ENCODE measurements at places on chromosomes 5 and 9. TPM values are rescaled to one million over a fixed set of nuclear protein-coding genes. Genes with fewer than 3 reads are reported as not detected.

DNA sequence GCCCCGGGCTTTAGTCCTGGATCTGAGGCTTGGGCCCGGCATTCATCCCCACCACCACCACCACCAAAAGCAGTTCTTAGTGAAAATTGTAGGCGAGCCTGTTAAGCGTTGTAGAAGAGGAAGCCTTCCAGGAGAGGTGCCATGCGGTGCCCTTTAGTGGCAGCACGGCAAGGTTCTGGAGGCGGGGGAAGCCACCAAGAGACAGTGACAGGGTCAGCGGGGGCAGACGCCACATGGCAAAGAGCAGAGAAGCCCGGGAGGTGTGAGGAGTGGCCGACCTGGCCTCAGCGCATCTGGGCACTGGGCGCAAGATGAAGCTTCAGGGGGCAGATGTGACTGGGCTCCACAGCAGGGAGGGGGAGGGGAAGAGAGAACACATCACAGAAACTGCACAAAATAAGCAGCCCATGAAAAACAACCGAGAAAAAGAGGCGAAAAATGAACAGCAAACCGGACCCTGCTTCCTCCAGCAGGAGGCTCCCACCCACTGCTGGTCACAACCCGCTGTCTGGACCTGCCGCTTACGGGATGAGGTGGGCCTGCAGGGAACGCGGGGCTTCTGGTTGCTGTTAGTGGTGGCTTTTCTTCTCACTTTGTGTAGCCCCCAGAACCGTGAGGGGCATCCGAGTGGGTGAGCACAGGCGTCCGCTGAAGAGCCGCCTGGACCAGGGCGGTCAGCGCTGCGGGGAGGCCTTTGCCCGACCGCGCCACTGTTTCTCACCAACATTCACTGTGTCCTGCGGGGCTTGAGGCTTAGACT is 4.3 kb downstream of the LRRC14B start:
- no peaks in the 10 kb centered on the region for H3K36me3 ChIP-seq
- no peak for DNase-seq
- H3K27ac ChIP-seq: no peak overlapping the region
- H3K4me1 ChIP-seq: no peaks in the 10 kb centered on the region
- H3K27me3 ChIP-seq: no peaks in the 10 kb centered on the region
- H3K4me3 ChIP-seq: no peak overlapping the region

DNA sequence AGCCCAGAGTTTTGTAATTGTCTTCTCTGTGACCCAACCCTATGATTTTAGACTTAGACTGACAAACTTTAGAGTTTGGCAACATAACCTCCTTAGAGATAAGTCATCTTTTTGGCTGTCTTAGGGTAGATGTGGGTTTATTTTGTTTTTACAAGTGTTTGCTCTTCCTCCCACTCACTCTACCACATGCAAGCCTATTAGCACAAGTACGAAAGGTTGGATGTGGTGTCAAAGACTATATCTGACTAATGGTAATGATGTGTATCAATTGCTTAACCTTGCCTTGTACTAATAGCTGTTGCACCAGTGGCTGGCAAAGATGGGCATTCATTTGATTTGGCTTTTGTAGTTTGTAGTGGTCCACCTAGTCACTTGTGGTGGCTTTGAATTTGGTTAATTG is 46.5 kb downstream of the SLC25A46 start:
- no peak overlapping the region for H3K27ac ChIP-seq
- H3K4me1 ChIP-seq: no peaks in the 10 kb centered on the region
- H3K27me3 ChIP-seq: no peaks in the 10 kb centered on the region
- no peaks in the 10 kb centered on the region for H3K36me3 ChIP-seq
- H3K4me3 ChIP-seq: no peak overlapping the region

DNA sequence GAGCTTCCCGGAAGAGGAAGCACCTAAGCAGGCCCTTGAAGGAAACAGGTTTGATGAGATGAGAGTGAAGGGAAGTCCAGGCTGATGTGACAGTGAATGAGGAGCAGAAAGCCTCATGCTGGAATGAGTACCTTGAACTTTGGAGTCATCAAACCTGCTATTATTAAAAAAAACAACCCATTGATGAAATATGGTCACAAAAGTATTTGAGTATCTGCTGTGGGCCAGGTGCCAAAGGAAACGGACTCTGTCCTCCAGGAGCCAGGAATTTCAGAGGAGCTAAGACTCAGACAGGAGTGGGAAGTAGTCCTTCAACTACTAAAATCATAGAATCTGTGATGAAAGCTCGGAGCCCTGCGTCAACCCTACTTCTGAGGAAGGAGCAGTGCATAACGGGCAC is 11.9 kb downstream of the HAND1 start:
- peaks cover 2% of the 10 kb centered on the region for H3K4me1 ChIP-seq
- H3K36me3 ChIP-seq: no peaks in the 10 kb centered on the region
- no peak overlapping the region for H3K27ac ChIP-seq
- H3K27me3 ChIP-seq: peaks cover under 1% of the 10 kb centered on the region

- H3K36me3 ChIP-seq: no peaks in the 10 kb centered on the region
- no peak overlapping the region for H3K4me3 ChIP-seq
- no peak overlapping the region for H3K27ac ChIP-seq
- no peaks in the 10 kb centered on the region for H3K4me1 ChIP-seq
These were observed 319.4 kb downstream of the TLR4 start for GRCh38 chr9:118023644-118024043.

GRCh38 chr5:64108674-64109073 is 57.0 kb upstream of the RNF180 start:
- H3K4me3 ChIP-seq: no peak overlapping the region
- no peaks in the 10 kb centered on the region for H3K4me1 ChIP-seq
- no peaks in the 10 kb centered on the region for H3K36me3 ChIP-seq
- DNase-seq: no peak
- H3K27ac ChIP-seq: no peak overlapping the region

GRCh38 chr9:69675563-69675962 is 3.4 kb upstream of the APBA1 start:
- H3K36me3 ChIP-seq: no peaks in the 10 kb centered on the region
- H3K27me3 ChIP-seq: no peaks in the 10 kb centered on the region
- no peak overlapping the region for H3K27ac ChIP-seq
- no peak overlapping the region for H3K4me3 ChIP-seq
- H3K4me1 ChIP-seq: peaks cover 6% of the 10 kb centered on the region

- no peak for DNase-seq
- no peak overlapping the region for H3K4me3 ChIP-seq
- H3K27me3 ChIP-seq: no peaks in the 10 kb centered on the region
- no peak overlapping the region for H3K27ac ChIP-seq
These were observed 17.5 kb downstream of the CXCL14 start for GRCh38 chr5:135561266-135561665.

- no peak for DNase-seq
- H3K27ac ChIP-seq: no peak overlapping the region
- H3K27me3 ChIP-seq: no peaks in the 10 kb centered on the region
- no peak overlapping the region for H3K4me3 ChIP-seq
- no peaks in the 10 kb centered on the region for H3K4me1 ChIP-seq
These were observed 28.4 kb upstream of the MVB12B start for GRCh38 chr9:126298063-126298801.

GRCh38 chr9:8232726-8233125 is 433.1 kb upstream of the DMAC1 start:
- no peaks in the 10 kb centered on the region for H3K4me1 ChIP-seq
- no peak overlapping the region for H3K4me3 ChIP-seq
- no peaks in the 10 kb centered on the region for H3K36me3 ChIP-seq
- DNase-seq: no peak
- no peak overlapping the region for H3K27ac ChIP-seq

GRCh38 chr9:90727488-90727887 is 74.1 kb upstream of the SYK start:
- H3K4me3 ChIP-seq: no peak overlapping the region
- no peaks in the 10 kb centered on the region for H3K4me1 ChIP-seq
- H3K27ac ChIP-seq: no peak overlapping the region
- H3K27me3 ChIP-seq: no peaks in the 10 kb centered on the region
- H3K36me3 ChIP-seq: no peaks in the 10 kb centered on the region

GRCh38 chr9:98993570-98993945 is 49.9 kb downstream of the COL15A1 start:
- no peak overlapping the region for H3K27ac ChIP-seq
- H3K4me3 ChIP-seq: no peak overlapping the region
- H3K27me3 ChIP-seq: no peaks in the 10 kb centered on the region

DNA sequence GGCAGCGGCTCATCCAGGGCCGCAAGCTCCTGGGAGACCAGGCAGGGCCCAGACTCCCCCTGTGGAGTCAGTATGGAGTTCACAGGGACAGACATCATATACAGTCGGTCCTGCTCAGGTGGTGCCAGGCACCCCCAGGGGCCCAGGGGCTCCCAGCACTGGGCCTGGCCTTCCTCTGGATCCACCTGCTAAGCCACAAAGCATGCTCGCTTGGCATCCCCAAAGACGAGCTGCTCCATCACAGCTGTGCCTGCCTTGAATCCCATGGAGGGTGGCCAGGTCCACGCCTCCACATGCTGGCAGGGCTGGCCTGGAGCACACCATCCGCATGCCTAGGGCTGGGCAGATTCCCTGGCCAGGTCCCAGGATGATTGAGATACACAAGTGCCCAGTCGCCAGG is 4.6 kb downstream of the BICD2 start:
- no peaks in the 10 kb centered on the region for H3K27me3 ChIP-seq
- no peak for DNase-seq
- no peaks in the 10 kb centered on the region for H3K36me3 ChIP-seq
- peaks cover 15% of the 10 kb centered on the region for H3K4me1 ChIP-seq

DNA sequence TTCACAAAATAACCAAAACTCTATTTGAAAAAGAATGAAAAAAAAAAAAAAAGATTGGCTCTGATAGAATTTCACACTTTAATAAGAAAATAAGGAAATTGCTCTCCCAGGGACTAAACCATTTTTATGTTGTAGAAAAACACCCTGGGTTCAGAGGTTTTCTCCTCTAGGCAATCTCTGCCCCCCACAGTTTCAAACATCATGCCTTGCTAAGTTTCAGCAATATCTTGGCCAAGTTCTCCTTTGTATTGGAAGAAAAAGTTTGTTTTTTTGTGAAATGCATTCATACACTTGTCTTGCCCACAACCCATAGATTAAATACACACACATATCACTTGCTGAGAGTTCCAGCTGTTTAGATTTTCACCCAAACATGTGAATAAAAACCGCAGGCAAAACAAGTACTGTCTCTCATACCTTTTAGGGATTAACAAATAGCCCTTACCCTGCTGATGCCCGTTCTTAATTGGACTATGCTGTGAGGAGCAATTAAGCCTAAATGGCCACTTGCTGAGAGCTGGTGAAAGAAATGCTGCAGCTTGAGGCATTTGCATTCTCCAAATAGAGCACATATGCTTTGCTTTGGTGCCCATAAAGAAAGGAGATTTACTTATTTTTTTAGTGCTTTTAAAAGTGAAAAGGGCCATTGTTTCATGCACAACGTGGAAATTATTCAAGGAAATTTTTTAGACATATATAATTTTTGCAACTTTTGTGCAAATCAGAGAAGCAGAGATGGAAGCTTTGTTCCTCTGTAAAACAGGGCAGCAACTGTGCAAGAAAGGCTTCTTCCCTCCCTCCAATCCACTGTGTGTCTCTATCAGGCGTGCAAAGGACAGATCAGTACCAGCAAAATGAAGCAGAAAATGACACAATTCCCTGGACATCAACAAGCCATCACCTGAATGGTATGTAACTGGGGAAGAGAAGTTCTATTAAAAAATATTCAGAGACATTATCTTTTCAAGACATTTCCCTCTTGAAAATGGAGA is 262.4 kb upstream of the KIF2A start:
- no peak overlapping the region for H3K27ac ChIP-seq
- no peak for DNase-seq
- H3K4me1 ChIP-seq: no peaks in the 10 kb centered on the region
- H3K36me3 ChIP-seq: no peaks in the 10 kb centered on the region

GRCh38 chr9:24118190-24118589 is 292.1 kb upstream of the ELAVL2 start:
- H3K36me3 ChIP-seq: no peaks in the 10 kb centered on the region
- H3K4me1 ChIP-seq: no peaks in the 10 kb centered on the region
- H3K4me3 ChIP-seq: no peak overlapping the region
- DNase-seq: no peak

DNA sequence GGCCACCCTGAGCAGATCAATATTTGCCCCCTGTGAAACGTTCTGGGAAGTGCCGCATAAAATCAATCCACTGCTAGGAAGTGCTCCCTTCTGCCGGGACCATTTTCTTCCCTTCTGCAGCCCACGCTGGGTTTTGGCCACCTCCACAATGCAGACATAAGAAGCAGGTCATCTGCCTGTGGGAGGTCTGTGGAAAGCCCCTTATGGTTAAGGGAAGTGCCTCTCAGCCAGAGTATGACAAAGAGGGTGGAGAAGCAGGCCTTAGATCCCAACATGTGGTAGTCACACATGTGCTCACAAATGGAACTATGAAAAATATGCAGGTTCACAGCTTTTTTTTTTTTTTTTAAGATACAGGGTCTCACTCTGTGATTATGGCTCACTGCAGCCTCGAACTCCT is 82.8 kb downstream of the SLC1A3 start:
- no peak overlapping the region for H3K4me3 ChIP-seq
- no peak overlapping the region for H3K27ac ChIP-seq
- no peak for DNase-seq
- peaks cover 8% of the 10 kb centered on the region for H3K4me1 ChIP-seq

DNA sequence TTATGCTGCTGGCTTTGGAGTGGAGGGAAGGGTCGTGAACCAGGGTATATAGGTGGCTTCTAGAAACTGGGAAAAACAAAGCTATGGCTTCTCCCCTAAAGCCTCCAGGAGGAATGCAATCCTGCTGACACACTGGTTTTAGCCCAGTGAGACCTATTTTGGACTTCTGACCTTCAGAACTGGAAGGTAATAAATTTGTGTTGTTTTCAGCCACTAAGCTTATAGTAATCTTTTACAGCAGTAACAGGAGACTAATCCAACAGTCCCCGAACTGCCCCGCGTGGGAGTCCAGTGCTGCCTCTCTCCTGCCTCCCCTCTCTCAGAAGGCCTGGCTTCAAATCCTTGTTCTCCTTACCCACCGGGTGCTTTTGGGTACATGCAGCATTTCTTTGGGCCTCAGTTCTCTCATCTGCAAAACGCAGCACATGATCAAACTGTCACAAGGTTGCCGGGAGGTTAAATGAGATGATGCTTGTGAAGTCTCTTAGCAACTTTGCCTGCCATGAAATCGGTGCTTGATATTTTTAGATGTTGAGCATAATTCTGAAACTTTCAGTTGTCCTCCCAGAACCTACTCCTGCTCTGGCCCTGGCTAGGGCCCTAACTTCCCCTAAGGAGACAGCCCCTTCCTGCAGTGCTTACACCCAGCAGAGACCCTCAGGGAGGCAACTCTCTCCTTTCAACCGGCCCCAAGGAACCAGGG is 127.3 kb upstream of the BOD1 start:
- H3K36me3 ChIP-seq: no peaks in the 10 kb centered on the region
- no peaks in the 10 kb centered on the region for H3K4me1 ChIP-seq
- no peak overlapping the region for H3K27ac ChIP-seq

DNA sequence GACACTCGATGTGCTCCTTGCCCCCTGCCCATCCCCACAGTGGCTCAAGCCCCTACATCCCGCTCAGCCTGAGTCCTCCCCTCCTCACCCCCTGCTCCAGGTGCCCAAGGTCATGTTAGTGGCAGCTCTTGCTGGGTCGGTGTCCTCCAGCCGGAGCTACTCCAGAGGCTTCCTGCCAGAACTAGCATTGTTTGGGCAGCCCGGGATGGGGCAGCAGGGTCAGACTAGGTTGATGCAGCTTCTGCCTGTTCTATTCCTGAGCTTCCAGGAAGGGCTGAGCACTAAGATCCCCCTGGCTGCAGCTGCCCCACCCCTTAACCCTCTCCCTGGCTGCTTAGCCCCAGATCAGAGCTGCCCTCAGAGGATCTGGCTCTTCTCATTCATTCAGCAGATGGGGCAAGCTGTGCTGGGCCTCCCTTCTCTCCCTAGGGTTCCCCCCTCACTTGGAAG is 671 bp downstream of the RGS14 start:
- H3K27ac ChIP-seq: peak overlapping the region; percentile 87
- H3K27me3 ChIP-seq: no peaks in the 10 kb centered on the region
- H3K36me3 ChIP-seq: peaks cover 9% of the 10 kb centered on the region
- peaks cover 49% of the 10 kb centered on the region for H3K4me1 ChIP-seq
- H3K4me3 ChIP-seq: peak overlapping the region; percentile 70
- no peak for DNase-seq

The VPS13A gene
- 42.6 TPM for total RNA-seq

The ADAMTS6 gene
- total RNA-seq: 2.6 TPM

The DDX41 gene
- 76.1 TPM for total RNA-seq

The KIF24 gene
- 5.3 TPM for total RNA-seq

The PPIC gene
- total RNA-seq: not detected

The SLC6A18 gene
- not detected for total RNA-seq
